Spinal cord (tissue), 10 donors: ENCODE measurements at places on chromosomes 1 and 21.

DNA sequence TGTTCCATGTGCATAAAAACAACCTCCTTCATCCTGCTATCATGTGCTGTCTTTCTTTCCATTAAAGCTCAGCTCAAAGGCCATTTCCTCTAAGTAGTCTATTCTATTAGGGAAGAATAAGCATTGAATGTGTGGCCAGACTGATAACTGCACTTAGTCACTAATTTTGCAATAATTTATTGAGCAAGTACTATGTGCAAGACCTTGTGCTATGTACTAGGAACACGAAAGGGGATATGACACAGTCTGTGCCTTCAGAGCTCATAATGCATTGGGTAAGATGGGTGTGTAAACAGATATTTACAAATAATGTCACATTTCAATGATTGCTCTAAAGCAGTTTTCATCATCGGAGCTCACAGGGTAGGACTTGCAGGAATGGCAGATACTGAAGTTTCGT lies 54.2 kb downstream of the NMNAT2 start:
- no peak for DNase-seq

DNA sequence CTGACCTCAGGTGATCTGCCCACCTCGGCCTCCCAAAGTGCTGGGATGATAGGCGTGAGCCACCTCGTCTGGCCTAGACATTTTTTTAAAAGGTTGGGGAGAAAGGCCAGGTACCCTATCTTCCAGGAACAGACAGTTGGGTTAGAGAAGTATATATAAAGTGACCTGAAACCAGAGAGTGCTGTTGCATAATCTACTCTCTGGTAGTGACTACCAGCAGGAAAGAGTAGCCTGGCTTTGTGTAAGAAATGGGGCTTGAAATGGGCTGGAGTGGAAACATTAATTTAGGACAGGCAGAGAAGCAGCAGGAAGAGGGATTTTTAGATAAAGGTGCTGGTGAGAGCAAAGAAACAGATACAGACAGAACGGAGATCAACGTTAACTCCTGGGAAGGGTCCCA lies 125.8 kb upstream of the HOOK1 start:
- no peak for DNase-seq

DNA sequence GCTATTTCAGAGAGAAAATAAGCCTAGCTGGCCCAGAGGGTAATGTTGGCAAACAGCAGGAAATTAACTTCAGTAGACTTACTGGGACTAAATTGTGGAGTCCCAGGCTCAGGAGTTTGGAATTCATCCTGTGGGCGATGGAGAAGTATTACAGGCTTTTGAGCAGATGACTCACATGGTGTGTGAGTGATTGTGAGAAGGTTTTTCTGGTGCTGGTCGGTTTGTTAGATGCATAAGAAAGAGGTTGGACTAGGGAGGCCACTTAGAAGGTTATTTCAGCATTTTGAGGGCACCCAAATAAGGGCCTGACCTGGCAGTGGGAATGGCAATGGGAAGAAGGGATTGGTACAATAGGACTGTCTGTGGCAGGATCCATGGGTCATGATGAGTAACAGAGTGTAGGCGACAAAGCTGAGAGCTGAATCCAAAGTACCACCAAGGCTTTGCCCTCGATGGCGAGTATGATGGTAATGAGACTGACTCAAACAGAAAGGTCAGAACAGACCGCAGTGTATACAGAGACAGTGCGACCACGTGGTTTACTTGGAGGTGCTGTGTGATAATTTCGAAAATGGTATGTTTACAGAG lies 69.2 kb upstream of the KIF26B start:
- no peak for DNase-seq

- no peak for DNase-seq
Observed at GRCh38 chr1:33099290-33100118, 18.6 kb downstream of the AZIN2 start.

DNA sequence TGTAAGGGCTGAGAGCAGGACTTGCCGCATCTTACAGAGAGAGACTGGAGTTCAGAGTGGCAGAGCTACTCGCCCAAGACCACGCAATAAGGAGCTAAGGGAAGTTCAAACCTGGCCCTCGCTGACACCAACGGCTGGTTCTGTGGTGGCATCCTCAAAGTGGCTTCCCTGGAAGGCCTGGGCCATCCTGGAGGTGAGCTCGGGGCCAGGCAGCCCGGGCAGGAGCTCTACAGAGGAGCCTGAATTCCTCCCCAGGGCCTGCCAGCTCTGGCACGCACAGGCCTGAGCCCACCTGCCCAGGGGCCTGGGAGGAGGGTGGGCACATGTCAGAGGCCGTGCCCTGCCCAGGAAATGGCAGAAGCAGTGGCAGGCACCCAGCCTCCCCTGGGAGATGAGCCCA lies 68.6 kb downstream of the MEGF6 start:
- DNase-seq: no peak

DNA sequence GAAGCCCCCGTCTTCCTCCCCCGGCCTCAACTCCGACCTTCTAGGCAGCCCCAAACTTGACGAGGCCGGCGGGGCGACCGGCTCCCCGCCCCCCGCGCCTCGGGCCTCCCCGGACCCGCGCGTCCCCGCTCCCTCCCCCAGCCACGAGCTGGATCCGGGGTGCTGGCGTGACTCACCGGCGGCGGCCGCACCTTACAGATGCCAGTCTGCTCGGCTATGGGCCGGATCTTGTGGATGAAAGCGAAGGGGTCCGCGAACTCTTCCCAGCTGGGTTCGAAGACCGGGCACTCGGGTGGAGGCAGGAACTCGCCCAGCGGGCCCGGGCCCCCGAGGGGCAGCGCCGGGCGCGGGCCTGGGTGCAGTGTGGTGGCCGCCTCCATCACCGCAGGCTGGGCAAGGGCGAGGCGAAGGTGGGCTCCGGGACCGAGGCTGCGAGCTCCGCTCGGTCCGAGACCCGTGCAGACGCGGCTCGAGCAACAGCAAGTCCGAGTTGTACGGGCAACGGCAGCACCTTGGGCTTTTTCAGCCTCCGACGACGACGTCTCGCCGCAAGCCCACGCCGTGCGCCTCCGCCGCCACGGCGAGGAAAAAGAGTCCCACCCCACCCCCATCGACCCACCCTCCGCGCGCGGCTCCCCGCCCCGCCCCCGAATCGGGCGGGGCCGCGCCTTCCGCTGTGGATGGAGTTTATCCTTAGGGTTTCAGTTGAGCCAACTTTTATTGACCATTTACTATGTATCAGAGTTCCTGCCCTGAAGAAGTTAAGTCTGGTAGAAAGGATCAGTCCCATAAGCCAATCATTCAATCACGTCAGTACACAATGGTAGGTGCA lies at the start of gene KDM5B:
Gene KDM5B (minus strand): TSS at position 496 of the 832 bp plus-strand sequence. CDS start 116 bp downstream, at position 380.
- DNase-seq: no peak

- DNase-seq: no peak
Observed at GRCh38 chr1:233572896-233573295, 41.0 kb upstream of the KCNK1 start.

GRCh38 chr1:211734359-211734758 lies 58.9 kb upstream of the NEK2 start:
- no peak for DNase-seq

DNA sequence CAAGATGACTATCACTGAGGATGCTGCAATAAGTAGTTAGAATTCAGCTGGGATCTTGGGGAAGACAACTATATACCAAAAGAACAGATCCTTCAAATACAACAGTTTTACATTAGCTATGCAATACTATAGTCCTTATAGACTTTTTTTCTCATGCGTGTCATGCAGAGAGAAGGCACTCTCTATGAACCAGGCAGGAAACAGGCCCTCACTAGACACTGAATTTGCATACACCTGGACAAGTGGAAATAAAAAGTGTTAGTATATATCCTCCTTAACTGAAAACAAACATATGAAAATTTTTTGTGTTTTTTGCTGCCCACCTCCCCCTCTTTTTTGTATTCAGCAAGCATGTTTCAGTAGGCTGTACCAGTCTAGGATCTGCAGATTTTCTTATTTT lies 29.9 kb downstream of the TMCO1 start:
- no peak for DNase-seq

DNA sequence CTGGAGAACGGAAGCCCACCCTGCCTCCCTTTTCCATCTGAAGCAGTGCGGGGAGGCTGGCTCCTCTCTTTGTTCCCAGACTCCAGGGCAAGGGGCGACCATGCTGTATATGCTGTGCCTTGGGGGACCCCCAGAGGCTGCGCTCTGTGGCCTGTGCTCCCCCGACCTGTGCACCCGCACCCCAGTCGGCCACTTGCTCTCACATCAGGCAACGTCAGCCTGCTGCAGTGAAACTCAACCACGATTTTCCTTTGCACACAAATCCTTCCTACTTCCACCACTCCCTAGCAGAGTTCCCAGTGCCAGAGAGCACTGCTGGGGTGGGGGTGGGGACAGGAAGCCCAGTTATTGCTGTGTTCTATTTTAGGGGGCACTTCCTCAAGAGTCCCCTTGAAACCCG lies 52.5 kb downstream of the SIM2 start:
- DNase-seq: no peak

DNA sequence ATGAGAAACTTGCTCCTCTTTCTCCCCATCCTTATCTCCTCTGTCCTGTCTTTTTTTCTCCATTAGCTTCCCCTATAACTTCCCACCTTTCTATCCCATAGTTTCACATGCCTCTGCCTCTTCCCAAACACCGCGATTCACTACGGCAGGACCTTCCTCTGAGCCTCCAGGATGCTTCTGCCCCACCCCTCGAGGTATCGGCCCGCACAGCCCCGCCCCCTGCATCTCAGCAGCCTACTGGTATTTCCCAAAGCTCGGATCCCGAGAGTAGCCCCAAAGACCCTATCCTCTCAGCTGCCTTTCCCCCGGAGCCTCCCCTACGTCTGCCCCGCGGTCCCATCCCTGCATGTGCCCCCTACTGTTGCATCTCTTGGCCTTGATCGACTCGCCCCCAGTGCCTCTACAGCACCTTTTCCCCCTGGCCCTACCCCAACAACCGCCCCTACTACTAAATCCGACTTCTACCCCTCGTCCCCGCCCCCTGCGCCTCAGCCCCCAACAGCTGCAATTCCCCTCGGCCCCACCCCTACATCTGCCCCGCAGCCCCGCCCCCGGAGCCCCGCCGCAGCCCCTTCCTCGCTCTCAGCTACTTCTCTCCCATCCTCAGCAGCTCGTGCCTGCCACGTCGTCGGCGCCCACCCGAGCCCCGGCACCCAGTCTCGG lies 512 bp downstream of the PIAS3 start:
- no peak for DNase-seq

- DNase-seq: no peak
Observed at GRCh38 chr1:85148524-85149250, 52.1 kb downstream of the SYDE2 start.

DNA sequence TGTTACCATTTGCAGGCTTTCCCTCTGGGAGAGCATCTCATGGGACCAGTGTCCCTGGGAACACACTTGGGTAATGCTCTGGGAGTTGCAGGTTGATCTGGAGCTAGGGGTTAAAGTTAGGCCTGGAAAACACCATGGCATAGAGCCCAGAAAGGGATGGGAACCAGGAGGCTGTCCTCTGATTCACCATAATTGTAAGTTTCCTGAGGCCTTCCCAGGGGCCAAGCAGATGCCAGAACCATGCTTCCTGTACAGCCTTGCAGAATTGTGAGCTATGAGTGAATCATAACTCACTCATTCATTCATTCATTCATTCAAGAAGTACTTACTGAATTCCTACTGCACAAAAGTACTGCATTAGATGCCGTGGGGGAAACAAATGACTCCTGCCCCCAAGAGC lies 50.0 kb downstream of the LACTBL1 start:
- DNase-seq: no peak

GRCh38 chr1:16167331-16168143 lies 11.7 kb upstream of the EPHA2 start:
- DNase-seq: no peak

GRCh38 chr1:12400027-12400693 lies 170.3 kb downstream of the VPS13D start:
- no peak for DNase-seq
